ENCODE measurements at places on chromosomes 6 and 20. TPM values are rescaled to one million over a fixed set of nuclear protein-coding genes. Genes with fewer than 3 reads are reported as not detected.
A peak's percentile ranks its signal among the peaks of the same experiment; 100 is the strongest.

The BMP7 gene
- total RNA-seq = not detected

DNA sequence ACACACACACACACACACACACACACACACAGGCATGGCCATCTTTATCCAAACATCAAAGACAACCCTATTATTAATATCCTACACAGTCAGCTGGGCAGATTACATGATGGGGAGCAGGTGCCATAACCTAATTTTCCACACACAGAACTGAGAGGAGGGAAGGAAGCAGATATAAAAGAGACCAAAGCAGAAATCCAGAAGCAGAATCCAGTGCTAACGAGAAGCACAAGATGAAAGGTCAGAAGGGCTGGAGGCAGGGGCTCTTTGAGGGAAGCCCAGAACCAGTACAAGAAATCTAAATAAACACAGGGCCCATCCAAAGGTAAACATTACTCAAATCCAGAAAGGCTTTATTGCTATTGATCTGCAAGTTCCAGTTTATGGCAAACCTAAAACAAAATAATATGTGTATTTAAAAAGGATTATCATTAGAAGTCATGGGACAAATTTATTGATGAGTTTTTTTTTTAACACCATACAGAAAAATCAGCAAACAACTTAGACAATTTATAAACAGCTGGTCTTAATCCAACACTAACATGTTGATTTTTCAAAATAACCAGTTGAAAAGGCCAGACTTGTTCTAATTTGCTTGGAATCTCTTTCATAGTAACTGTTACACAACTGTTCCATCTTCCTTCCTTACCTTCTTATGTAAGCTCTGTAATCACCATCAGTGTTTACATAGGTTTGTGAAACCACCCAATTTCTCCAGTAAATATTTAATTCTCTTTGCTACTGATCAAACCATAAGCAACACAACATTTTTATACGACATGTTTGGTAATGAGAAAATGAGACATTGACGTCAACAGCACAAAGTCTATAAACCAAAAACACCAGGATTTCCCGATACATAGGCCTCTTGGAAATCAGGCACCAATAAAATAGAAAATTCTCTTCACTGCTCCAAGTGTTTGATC, 34.2 kb downstream of the SLC23A2 start:
- no peak for DNase-seq
- H3K4me3 ChIP-seq = no peak overlapping the region
- peak overlapping the region; percentile 77 for H3K27ac ChIP-seq
- H3K4me1 ChIP-seq = peaks cover 11% of the 10 kb centered on the region
- no peaks in the 10 kb centered on the region for H3K27me3 ChIP-seq
- peaks cover 39% of the 10 kb centered on the region for H3K36me3 ChIP-seq

- H3K36me3 ChIP-seq = no peaks in the 10 kb centered on the region
- DNase-seq = peak; percentile 27
- no peaks in the 10 kb centered on the region for H3K27me3 ChIP-seq
- H3K4me1 ChIP-seq = peaks cover 38% of the 10 kb centered on the region
These were observed 1.7 kb downstream of the RANBP9 start for GRCh38 chr6:13709689-13710551.

DNA sequence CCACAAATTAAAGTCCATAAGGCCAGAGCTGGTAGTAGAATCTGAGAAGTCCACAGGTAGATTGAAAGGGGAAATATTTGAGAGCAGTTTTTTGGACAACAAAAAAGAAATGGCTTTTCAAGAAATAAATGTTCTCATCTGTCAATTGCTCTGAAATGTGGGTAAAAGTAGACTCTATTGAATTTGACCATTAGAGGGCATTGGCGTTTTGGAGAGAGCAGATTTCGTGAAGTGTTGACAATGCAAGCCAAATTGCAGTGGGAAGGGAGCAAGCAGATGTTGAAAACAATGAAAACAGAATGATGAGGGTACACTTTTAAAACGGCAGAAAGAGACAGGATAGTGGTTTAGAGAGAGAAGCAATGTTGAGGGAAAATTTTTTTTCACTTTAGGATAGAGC, 149.1 kb upstream of the FAM83B start:
- peaks cover 3% of the 10 kb centered on the region for H3K4me1 ChIP-seq
- no peak for DNase-seq
- H3K36me3 ChIP-seq = no peaks in the 10 kb centered on the region
- no peak overlapping the region for H3K4me3 ChIP-seq

Measured in naive thymus-derived CD8-positive, alpha-beta T cell (primary cell).